IMR-90 (cell line): ENCODE measurements at places on chromosomes 5 and 9.
A peak's percentile ranks its signal among the peaks of the same experiment; 100 is the strongest.

GRCh38 chr9:136386018-136386417 is 12.5 kb upstream of the CARD9 start:
- no peak for DNase-seq

DNA sequence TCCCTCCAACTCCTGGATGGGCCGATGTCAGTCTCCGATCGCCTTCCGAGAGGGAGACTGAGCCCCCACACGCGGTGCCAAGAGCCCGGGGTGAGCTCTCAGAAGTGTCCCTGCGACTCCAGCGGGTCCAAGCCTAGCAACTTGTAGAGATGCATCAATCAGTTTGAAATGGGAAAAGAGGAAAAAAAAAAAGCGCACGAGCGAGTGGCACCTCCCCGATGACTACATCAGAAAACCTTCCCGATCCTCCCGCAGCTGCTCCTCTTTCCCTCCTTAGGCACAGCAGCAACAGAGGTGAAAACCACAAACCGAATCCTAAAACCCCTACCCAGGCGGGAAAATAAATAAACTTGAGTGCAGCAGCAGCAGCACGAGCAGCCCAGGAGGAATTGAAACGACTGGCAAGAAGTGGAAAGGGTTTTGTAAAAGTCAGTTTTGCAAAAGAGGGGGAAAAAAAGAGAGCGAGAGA is 1.0 kb upstream of the EFNA5 start:
- DNase-seq: peak; percentile 52

- peak; percentile 23 for DNase-seq
Measured at GRCh38 chr5:141742866-141743851, 61.1 kb upstream of the ARAP3 start.

- no peak for DNase-seq
Measured at GRCh38 chr9:92478783-92479182, 3.5 kb downstream of the ASPN start.

- DNase-seq: peak; percentile 63
Measured at GRCh38 chr5:58085800-58086199, 374.1 kb downstream of the PLK2 start.

DNA sequence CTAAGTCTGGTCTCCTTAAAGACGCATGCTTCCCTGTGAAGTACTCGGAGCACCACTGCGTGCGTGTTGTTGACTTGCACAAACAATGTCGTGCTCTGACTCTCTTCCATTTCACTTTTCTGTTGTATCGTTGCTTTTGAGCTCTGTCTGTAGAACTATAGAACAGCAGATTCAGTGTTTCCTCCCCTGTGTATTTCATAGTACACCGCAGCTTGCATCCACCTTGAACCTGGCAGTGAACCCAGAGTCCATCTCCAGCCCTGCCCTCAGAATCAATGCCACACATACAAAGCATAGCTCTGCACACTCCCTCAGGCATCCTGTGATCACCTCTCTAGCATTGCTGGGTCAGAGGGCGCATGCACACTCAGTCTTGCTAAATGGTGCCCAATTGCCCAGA is 37.2 kb upstream of the ADAMTS2 start:
- no peak for DNase-seq

- DNase-seq: no peak
Measured at GRCh38 chr5:2176581-2176980, 293.9 kb upstream of the IRX4 start.

GRCh38 chr5:149294872-149295829 is 23.5 kb downstream of the AFAP1L1 start:
- no peak for DNase-seq

DNA sequence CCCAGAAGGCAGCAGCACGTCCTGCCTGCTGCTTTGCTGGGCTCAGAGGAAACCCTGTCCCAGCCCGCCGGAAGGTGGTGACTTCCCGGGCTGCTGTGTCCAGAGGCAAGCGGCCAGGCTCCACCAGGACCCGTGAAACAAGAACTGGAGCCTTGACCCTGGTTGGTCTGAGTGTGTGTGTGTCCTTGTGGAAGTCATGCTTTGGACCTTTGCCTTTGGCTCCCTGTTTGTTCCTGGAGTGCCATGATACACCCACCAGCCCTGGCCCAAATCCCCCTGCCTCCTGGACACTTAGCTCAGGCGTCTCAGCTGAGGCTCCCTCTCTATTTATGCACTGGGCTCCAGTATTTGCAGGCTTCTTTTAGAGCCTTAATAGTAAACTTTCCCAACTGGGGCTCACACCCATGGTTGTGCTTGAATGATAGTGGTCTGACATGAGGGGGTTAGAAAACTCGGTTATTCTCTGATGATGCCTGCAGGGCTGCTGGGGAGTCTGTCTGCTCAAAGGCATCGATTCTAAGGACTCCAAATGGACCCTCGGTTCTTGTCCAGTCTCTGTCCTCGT is 72.2 kb downstream of the C9orf50 start:
- no peak for DNase-seq

DNA sequence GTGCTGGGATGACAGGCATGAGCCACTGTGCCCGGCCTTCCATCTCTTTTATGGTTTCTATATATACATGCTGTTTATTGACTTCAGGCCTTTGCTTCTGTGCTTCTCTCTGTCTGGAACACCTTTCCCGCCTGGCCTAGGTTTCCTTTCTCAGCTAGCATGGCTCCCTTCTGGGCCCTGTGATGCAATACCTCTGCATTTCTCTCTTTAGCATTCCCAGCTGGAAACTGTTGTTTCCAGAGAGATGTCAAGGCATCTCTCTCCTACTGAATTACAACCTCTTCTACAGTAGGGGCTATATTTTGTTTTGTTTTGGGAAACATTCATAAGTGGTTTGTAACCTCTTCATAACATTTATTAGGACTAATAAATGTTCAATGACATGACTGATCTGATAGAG is 57.1 kb downstream of the RPS23 start:
- DNase-seq: no peak

- no peak for DNase-seq
Measured at GRCh38 chr9:38346811-38347210, 45.7 kb upstream of the ALDH1B1 start.

DNA sequence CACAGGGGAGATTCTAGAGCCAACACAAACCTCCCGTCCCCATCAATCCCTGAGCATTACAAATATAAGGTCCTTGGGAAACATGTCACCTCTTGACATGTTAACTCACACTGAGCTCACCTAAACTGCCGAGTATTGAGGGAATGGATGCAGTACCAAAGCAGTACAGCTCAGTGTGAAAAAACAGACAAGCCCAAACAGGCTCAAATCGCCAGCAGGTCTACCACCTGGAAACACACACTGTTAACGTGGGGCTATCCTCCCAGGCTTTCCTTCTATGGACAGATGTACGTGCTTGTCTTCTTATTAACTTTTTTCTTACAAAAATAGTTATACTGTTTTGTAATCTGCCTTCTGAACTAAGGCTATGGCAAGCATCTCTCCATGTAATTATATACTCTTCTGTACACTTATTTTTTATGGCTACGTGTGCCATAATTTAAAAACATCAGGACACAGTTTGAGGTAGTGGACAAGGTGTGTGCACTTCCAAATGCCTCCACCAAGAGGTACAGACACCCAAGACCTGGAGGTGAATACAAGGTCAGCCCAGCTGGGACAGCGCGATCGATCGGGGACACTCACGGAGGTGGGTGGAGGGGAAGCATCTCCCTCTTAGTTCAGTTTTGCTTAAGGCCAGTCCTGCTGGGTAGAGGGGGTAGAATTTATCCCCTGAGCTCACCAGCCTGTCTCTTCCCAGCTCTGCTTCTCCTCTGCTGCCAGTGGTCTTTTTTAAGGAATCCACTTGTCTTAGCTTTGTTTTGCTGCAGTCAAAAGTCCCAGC is 76.5 kb downstream of the DAP start:
- no peak for DNase-seq

DNA sequence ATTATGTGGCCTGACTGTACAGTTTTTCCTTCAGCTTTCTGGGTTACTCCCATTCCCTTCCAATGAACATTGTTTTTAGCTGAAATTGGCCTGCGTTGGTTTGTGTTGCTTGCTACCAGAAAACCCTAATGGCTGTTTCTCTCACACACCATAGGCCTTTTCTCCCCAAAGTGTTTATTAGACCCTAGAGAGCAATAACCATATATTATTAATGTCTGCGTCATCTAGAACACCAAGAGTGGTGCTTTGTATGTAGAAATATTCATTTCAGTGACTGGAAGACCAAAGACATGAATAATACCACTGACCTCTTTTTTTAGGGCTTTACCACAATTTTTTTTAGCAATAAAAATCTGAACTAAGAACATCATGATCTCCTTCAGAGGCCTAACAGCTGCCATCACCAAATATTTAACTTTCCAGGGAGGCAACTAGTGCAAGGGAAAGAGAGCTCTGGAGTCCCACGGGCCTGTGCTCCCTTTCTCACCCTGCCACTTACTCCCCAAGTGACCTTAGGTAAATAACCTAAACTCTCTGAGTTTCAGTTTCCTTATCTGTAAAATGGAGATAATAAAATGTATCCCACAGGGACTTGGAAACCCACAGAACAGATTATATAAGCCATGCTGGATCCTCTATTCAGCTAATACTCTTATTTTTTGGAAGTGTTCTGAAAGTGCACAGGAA is 201.9 kb upstream of the ISL1 start:
- DNase-seq: no peak

GRCh38 chr5:154566146-154566680 is 88.2 kb upstream of the HAND1 start:
- DNase-seq: no peak

DNA sequence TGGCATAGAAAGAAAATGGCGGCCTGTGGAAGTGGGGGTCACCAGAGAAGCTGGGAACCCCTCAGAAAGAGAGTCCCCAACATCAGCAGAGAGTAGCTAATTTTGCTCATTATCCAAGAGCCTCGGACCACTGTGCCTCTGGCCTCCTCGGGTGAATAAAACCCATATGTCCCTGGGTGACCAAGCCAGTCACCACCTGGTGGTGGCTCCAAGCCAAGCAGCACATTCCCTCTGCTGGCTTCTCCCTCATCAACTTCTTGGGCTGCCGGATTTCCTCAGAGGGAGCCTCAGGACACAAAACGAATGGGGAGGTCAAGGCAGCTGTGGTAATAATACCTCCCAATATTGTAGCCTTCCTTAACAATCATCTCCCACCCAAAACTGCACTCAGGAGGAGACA is 242.5 kb downstream of the NFIB start:
- no peak for DNase-seq

DNA sequence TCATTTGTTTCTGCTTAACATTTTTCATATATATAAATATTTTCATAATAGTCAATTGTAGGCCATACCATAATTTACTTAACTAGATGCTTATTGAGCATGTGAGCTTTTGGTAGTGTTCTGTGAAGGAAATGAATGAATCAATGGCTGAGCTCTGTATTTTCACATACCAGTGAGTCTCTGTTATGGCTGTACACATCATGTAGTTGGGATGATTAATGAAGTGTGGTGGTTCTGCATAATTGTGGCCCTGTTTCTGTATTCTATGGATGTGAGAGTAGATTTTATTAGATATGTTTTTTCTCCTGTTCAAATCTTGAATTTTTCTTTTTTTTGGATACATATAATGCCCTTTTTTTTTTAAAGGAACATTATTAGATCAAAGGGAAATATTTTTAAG is 56.2 kb downstream of the CTNNA1 start:
- peak; percentile 72 for DNase-seq

- no peak for DNase-seq
Measured at GRCh38 chr9:687034-687785, 154.3 kb upstream of the DMRT1 start.

- DNase-seq: peak; percentile 26
Measured at GRCh38 chr5:53983568-53984460, 326.6 kb downstream of the ARL15 start.
